Breast epithelium (tissue), 4 donors: ENCODE measurements at places on chromosomes 6 and 20. TPM values are rescaled to one million over a fixed set of nuclear protein-coding genes. Genes with fewer than 3 reads are reported as not detected.
A peak's percentile ranks its signal among the peaks of the same experiment; 100 is the strongest.

DNA sequence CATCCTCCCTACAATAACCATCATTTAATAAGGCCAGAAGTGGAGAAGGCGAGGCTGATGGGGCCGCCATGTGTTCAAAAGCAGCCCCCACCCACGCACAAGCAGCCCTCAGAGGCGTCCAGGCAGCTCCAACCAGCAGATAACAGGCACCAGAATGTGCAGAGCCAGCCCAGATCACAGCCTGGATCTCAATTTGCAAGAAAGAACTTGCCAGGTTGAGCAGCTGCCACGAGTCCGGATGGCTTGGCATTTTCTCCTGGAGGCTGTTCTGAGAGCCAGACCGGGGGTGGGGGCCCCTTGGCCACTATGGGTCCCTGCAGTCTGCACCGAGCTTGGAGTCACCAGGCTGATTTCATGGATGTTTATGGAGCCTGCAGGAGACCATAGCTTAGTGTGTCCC lies 338.1 kb downstream of the PREX1 start:
- DNase-seq, result peak; percentile 29

The PGC gene
- 3.2 TPM for total RNA-seq

DNA sequence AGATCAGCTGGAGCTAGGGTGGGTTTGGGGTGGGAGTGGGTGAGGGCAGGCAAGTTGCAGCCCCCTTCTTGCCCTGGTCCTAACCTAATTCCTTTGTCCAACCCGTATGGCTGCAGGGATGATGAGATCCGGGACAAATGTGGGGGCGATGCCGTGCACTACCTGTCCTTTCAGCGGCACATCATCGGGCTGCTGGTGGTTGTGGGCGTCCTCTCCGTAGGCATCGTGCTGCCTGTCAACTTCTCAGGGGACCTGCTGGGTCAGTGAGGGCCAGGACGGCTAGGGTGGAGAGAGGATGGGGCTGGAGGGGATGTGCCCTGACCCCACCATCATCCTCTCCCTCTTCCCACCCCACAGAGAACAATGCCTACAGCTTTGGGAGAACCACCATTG lies 12.0 kb downstream of the TMEM63B start:
- DNase-seq, result no peak

- DNase-seq, result no peak
Measured at GRCh38 chr6:131631625-131632289, 3.7 kb upstream of the MED23 start.

DNA sequence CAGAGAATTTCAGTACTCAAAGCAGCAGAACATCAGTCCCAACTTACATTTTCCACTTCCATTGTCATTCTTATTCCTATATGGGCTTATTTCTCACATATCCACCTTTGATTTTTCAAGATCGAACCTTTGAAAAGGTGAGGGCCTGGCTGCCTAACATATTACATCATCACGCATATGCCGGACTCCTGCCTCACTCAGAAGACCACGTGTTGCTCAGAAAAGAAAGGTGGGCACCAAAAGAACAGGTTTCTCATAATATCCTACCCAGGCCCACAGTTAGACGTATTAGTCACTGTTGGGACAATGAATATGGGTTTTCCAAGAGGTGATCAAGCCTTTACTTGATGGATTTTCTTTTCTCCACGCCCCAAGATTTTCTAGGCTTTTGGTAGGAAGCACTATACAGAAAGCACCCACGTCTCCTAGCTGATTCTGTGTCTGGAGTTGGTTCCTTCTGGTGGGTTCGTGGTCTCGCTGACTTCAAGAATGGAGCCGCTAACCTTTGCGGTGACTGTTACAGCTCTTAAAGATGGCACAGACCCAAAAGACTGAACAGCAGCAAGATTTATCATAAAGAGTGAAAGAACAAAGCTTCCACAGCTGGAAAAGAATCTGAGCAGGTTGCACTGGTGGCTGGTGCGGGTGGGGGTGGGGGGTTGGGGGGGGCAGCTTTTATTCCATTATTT lies 168.9 kb downstream of the ATXN1 start:
- no peak for DNase-seq

The ELOVL2 gene
- 11.1 TPM for total RNA-seq

The C6orf15 gene
- not detected for total RNA-seq

- DNase-seq, result no peak
Measured at GRCh38 chr6:21905531-21905930, 312.0 kb downstream of the SOX4 start.

DNA sequence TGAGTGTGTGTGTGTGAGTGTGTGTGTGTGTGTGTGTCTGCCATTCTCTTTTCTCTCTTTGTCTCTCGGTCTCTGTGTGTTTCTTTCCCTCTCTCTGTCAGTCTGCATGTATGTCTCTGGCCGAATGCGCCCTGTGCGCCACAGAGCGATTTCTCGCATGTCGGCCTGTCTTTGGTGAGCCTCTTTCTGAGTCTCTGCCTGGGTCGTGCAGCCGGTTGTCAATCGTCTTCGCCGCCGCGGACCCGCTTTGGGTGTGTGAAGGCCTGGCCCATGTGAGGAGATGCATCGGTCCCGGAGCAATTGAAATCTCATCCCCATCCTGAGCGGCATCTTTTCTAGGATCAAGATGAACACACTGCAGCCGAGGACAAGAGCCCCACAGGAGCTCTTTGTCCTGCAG lies 1567.2 kb upstream of the DEFB115 start:
- no peak for DNase-seq

The CALHM4 gene
- not detected for total RNA-seq

GRCh38 chr6:33490198-33490597 lies 35.8 kb downstream of the ZBTB9 start:
- DNase-seq, result no peak

The MLN gene
- total RNA-seq, result not detected

The TGM3 gene
- total RNA-seq, result not detected

DNA sequence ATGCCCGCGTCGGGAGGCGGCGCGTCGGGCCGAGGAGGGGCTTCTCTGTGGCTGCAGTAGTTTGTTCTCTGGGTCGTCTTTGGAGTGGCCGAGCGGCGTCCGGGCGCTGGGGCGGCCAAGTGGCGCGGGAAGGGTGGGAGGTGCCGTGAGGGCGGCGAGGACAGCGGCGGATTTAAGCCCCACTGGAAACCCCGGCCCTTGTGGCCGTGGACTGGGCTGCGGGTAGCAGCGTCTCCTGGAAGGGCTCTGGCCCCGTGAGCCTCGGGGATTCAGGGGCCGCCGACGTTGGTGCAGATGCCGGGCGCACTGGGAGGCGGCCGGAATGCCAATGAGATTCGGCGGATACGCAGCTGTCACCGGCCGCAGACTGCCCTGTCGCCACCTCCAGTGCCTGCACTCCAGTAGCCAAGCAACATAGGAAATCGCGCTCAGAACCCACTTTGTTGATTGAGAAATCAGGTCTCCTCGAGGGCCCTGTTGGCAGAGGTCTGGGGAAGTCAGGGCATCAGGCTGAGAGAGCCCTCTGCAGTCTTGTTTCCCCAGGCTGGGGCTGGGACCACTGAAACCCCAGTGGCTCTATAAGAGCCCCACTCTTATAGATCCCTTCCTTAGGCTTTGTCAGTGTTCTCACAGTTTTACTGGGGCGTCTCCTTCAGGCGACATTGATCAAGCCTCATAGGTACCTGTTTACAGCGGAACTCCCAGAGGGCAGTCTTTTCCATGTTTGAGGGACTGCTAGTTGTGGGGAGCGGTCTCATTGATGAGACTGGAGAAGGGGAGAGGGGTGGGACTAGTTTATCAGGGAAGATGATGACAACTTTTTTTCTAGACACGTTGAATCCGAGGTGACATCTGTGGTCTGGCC lies 642 bp downstream of the GZF1 start:
- peak; percentile 37 for DNase-seq

GRCh38 chr6:110874880-110875547 lies 429 bp downstream of the AMD1 start:
- DNase-seq, result no peak

- no peak for DNase-seq
Measured at GRCh38 chr6:125208625-125209249, 55.2 kb downstream of the TPD52L1 start.

DNA sequence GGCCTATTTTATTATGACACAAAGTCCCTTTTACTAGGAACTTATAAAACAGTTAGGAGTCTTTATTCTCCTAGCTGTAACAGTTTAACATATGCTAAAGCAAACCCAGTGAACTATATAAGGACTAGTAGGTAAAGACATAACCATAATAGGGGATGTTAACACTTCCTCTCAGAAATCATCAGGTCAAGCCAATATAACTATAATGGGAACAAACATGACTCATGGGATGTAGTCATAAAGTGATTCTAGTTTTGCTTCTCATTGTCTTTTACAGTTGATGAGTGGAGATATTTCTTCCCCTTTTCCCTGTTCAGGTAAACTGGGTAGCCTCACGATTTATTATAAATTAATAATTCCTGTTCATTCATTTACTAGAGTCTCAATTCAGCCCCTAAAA lies 9.7 kb downstream of the PTCHD4 start:
- no peak for DNase-seq

The TRAPPC3L gene
- total RNA-seq, result not detected

GRCh38 chr6:36618366-36619355 lies 24.5 kb downstream of the SRSF3 start:
- peak; percentile 10 for DNase-seq

- no peak for DNase-seq
Measured at GRCh38 chr6:14240411-14241166, 123.0 kb downstream of the CD83 start.

DNA sequence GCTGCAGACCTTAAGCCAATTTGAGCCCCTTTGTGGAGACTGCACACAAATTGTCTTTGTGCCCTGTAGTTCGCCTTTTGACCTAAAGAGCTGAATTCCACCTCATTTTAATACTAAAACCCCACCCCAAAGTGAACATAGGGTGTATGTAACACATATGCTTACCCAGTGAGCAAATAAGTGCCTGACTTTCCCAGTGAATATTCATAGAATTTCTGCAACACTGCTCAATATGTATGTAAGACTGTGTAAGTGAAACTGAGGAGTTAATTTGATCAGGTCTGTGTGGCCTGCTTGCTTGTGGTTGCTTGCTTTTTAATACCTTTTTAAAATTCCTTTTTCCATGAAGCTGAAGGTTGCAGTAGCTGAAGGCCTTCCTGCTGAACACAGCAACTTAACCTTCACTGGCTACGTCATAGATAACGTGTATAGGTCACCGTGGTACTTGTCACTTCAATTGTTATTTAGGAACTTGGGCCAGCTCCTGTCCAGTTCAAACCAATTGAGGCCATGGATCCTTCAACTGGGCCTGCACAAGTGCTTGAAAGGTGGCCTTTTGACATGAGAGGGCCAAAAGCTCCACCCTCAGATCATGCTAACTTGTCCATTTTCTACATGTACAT lies 131.7 kb upstream of the BTBD3 start:
- no peak for DNase-seq

- no peak for DNase-seq
Measured at GRCh38 chr6:34158876-34159275, 13.0 kb upstream of the GRM4 start.

The CST5 gene
- not detected for total RNA-seq

The TMEM244 gene
- total RNA-seq, result not detected

GRCh38 chr6:53192682-53193188 lies 44.1 kb upstream of the GCM1 start:
- DNase-seq, result no peak

GRCh38 chr6:135087803-135088202 lies 33.2 kb upstream of the HBS1L start:
- DNase-seq, result no peak

GRCh38 chr6:144999127-144999526 lies 714.0 kb downstream of the UTRN start:
- no peak for DNase-seq

DNA sequence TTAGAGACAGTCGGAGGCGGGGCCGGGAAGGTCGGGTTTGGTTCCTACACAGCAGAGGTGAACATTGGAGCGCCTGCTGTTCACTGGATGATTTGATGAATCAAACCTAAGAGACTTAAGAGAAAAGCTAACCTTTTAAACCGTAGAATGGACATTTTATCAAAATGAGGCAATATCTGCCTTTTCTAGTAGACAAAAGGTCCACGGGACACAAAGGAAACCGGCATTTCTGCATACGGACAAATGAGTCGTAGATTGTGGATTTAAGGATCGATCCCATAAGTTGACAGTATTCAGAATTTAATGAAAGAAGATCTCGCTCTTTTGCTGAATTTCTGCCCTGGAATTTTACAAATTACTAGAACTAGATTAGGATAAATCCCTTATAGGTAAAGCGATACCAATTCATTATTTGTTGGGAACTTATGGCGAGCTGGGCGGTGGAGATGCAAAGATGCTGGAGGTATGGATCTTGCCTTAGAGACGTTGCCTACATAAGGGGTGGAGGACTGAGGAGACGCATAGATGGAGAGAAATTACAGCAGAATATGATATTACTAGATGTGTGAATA lies 400 bp downstream of the PAK1IP1 start:
- no peak for DNase-seq

The STMND1 gene
- not detected for total RNA-seq

GRCh38 chr6:148776321-148777308 lies 29.8 kb downstream of the UST start:
- no peak for DNase-seq

The CBLN4 gene
- 0.33 TPM for total RNA-seq

The ARFRP1 gene
- total RNA-seq, result 41.0 TPM

DNA sequence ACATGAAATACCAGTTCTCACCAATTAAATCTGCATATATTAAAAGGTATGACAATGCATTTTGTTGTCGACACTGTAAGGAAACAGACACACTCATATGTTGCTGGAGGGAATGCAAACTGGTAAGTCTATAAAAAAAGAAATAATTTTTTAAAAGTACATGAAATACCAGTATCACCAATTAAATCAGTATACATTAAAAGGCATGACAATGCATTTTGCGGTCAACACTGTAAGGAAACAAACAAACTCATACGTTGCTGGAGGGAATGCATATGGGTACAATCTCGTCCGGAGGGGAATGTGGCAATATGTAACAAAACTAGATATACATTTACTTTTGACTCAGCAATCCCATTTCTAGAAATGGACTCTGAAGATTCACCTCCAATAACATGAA lies 6.5 kb downstream of the ZNF322 start:
- no peak for DNase-seq

The FAM50B gene
- total RNA-seq, result 8.8 TPM

The ARHGAP40 gene
- total RNA-seq, result 33.8 TPM

DNA sequence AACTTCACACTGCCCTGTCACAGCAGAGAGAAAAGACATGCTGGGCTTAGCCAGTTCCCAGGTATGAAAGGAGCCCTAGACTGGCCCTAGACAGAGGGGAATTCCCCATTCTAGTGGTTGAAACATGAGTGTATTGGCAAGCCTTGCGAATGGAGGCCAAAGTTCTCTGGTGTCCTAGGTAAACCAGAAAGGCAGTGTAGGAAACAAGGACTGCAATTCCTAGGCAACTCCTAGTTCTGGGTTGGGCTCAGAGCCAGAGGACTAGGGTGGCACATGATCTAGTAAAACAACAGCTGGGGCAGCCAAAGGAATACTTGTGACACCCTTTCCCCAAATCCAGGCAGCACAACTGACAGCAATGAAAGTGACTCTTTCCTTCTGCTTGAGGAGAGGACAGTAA lies 265.0 kb upstream of the EPHA7 start:
- DNase-seq, result no peak

The CNBD2 gene
- 2.3 TPM for total RNA-seq

DNA sequence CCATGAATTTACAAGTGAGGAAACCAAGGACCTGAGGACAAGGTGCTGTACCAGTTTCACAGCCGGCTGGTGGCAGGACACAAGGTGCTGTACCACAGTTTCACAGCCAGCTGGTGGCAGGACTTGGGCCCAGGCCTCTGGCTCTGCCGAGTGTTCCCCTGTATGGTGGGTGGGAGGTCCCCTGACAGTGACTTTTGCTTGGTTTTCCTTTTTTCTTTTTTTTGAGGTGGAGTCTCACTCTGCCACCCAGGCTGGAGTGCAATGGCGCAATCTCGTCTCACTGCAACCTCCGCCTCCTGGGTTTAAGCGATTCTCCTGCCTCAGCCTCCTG lies 212.4 kb downstream of the LY86 start:
- peak; percentile 15 for DNase-seq

GRCh38 chr6:30127238-30128093 lies 8.5 kb upstream of the TRIM40 start:
- DNase-seq, result no peak
